Stimulated activated naive CD4-positive, alpha-beta T cell treated with Interleukin-2 at 50 U/mL for 16 hours (primary cell): ENCODE measurements at places on chromosomes 11 and 22.

GRCh38 chr11:17423533-17424310, 35.3 kb upstream of the KCNJ11 start:
- DNase-seq, result no peak

DNA sequence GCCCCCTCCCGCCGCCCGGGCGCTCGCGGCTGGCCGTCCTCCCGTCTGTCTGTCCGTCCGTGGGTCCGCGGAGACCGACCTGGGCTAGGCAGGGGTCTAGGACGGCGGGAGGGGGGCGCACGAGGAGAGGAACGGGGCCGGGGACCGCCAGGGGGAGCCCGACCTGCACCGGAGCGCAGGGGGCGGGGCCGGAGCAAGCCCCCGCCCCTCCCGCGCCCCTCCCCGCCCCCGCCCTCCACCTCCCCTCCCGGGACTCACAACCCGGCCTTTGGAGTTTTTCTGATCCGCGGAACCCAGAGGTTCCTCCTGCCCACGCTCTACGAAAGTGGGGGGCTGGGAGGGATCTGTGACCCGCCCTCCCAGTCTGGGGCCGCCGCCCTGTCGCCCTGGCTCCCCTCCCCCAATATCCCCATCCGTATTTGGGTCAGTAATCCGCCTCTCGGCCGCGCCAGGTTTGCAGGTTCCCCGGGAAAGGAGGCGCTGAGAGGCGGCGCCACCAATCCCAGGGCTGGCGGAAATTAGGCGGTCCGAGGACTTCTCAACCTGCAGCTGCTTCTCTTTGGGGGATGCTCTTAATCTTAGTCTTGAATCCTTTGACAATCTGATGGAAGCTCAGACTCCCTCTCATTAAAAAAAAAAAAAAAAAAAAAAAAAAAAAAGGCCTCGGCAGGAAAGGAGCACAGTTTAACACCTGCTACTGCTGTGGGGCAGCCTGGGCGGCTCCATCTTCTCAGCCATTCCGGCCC, 925 bp upstream of the KCNJ11 start:
- DNase-seq, result peak; percentile 75

DNA sequence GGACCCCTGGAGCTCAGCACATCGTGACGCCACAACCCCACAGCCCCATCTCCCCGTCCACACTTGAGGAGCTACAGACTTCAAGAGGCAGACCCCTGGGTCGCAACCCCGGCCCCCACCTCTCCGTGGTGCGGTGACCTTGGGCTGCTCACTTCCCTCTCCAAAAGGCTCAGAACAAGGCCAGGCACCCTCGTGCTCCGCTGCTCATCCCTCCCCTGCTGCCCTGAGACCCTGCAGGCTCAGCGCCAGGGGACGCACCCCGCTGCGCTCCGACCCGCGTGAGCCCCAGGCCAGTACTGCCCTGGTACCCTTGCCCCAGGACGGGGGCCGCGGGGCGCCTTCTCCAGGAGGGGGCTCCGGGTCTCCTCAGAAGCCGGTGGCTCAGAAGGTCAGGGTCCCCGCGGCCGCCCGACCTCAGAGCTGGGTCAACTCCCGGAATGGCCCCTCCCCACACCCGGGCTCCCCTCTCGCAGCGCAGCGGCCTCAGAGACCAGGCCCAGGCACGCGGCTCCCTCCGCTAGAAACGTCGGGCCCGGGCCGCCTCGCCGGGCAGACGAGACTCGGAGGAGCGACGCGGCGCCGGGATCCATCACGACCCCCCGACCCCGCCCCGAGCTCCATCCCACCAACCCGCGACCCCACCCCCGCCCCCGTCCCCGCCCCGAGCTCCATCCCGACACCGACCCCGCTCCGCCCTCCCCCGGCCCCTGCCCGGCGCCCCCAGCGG, 563 bp downstream of the GATD1 start:
- DNase-seq, result peak; percentile 63

GRCh38 chr11:3637201-3637600, 4.6 kb downstream of the ART5 start:
- no peak for DNase-seq

DNA sequence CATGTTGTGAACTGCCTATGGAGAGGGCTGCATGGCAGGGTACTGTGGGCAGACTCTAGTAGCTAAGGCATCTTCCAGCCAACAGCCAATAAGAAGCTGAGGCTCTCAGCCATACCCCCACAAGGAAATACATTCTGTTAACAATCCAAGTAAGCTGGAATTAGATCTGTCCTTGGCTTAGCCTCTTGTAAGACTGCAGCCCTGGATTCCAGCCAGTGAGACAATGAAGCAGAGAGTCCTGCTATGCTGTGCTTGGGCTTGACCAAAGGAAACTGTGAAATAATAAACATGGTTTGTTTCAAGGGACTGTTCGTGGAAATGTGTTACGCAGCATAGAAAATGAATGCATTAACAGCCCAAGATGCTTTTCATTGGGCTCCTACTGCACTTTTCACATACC, 1097.4 kb upstream of the CCDC90B start:
- DNase-seq, result no peak

- DNase-seq, result no peak
These were observed 42.9 kb downstream of the PC start for GRCh38 chr11:66915046-66915832.

- DNase-seq, result no peak
These were observed 69.5 kb upstream of the SYT13 start for GRCh38 chr11:45355706-45356041.

DNA sequence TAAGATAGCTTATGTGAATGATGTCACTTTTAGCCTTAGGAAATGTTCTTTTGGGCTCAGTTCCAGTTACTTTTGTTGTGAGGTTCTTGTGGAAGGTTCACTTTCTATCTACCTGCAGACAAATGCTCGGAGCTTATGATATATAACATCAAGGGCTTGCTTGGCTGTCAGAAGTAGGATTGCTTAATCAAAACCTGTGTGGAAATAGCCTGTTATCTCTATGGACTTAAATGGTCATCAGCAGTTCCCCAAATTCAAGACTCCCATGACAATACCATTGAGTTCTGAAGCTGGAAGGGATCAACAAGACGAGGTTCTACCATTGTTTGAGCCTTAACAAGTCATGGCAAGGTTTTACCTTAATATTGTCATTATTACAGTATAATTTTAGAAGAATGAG, 43.8 kb downstream of the FLI1 start:
- no peak for DNase-seq

GRCh38 chr11:123690485-123690884, 36.1 kb upstream of the SCN3B start:
- no peak for DNase-seq

GRCh38 chr11:112156956-112157766, 6.7 kb downstream of the IL18 start:
- DNase-seq, result no peak

DNA sequence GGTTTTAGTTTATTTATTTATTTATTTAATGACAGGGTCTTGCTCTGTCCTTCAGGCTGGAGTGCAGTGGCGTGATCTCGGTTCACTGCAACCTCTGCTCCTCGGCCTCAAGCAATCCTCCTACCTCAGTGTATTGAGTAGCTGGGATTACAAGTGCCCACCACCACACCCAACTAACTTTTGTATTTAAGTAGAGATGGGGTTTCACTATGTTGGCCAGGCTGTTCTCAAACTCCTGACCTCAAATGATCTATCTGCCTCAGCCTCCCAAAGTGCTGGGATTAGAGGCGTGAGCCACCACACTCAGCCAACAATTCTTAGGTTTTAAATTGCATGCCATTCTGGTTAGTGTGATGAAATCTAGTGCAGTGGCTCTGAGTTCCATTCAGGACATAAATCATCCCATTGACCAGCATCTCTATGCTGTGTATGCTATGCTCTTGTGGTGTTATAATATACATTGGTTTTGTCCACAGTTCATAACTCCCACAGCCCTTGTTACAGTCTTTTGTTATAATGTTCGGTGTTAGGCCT, 28.5 kb downstream of the ZNF280B start:
- DNase-seq, result no peak

DNA sequence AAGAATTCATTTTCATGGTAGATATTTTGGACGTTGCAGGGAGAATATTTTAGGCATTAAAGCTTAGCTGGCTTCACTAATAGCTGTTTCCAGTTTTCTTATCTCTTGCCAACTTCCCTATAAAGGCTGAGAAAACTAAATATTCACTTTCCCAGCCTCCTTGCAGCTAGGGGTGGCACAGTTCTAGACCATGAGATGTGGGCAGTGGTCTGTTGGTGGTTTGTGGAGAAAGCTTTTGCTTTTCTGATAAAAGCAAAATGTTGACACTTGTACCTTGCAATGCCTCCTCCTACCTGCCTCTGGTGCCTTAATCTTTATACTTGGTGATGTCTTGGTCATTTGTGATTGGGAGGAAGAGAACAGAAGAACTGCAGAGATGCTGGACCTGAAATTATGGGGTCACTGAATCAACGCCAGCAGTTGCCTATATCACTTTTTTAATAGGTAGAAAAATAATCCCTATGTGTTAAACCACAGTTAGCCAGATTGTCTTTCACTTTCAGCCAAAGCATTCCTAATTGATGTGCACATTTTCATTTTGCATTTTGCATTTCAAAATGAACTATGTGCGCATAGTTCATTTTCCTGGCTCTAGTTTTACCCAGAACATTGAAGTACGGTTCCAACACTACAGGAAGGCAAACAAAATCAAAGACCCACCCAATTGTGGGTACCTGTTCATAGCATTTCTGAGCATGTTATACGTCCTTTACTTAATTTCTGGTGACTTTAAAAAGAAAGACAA, 24.9 kb upstream of the ABTB2 start:
- no peak for DNase-seq

DNA sequence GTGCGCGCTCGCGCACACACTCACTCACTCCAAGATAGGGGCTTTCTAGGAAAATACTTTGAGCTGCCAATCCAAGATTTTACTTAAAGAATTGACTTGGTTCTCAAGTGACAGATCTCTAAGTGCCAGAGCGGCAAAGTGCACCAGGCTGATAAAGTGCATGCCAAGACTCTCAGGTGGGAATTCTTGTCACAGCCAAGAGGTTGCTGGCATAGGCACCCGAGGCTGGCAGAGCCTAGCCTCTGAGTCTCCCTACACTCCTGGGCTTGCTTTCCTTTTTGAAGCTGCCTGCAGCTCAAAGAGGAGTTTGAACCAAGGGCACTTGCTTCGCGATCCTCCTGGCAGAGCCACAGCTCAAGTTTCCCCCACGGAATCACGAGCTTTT, 2.5 kb upstream of the ADM start:
- DNase-seq, result no peak

DNA sequence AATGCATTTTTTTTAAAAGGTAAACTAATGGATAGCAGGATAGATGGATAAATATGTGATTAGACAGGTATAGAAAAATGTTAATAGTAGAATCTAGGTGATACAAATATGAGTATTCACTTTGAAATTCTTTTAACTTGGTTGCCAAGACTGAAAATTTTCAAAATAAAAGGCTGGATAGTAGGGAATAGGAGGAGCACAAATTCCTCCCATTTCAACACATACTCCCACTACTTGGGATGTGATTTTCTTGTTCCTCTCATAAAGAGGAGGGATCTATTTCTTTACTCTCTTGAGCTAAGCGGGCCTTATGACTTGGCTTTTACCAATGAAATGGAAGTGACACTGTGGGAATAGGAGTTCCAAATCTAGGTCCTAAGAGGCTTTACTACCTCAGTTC, 35.9 kb downstream of the PIK3C2A start:
- DNase-seq, result no peak
